ENCODE measurements at places on chromosomes 2 and 18.

GRCh38 chr2:28280619-28281018 is 112.0 kb upstream of the FOSL2 start:
- DNase-seq = no peak

GRCh38 chr2:42830922-42831574 is 38.7 kb upstream of the HAAO start:
- peak; percentile 6 for DNase-seq

GRCh38 chr2:151260573-151261230 is 961 bp downstream of the RBM43 start:
- no peak for DNase-seq

- DNase-seq = no peak
These were observed 58.7 kb downstream of the MAPRE2 start for GRCh38 chr18:35099911-35100310.

DNA sequence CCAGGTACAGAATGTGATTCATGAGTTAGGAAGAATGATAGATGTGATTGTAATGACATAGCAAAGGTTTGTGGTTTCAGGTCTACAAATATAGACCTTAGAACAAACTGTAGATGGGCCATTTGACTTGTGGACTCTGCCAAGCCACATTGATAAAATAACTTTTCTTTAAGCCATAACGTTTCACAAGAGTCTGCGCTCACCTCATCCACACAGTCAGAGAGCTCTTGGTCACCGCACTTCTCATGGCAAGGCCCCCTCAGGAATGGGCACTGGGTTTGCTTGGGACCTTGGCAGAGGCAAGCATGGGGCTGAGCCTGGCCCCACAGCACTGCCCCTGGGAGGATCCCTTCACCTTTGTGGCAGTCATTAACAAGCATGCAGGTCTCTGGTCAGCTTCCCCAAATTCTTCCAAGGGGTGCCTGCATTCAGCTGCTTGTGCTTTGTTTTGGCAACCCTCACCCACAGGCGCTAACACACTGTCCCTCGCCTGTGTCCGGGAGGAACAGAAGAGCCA is 14.0 kb downstream of the ARMC9 start:
- no peak for DNase-seq

DNA sequence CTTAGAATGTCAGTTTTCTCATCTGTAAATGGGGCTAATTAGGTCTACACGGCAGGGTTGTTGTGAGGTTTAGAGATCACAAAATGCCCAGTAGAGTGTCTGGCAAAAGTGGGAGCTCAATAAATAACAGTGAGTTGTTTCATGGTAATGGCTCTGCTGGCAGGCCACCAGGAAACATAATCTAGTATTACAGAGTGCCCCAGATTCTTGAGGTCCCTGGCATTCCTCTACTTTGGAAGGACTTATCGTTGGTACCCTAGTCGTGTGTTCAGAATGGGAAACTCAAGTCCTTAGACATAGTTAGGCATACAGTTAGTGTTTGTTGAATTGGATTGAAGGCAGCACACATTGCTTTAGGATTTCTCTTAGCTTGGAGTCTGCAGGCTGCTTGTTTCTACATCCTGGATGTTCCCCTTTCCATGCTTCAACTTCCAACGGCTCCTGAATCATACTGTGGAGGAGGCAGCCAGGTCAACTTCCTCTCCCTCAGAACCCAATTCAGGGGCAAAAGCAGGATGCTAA is 161.5 kb upstream of the FOSL2 start:
- DNase-seq = no peak

DNA sequence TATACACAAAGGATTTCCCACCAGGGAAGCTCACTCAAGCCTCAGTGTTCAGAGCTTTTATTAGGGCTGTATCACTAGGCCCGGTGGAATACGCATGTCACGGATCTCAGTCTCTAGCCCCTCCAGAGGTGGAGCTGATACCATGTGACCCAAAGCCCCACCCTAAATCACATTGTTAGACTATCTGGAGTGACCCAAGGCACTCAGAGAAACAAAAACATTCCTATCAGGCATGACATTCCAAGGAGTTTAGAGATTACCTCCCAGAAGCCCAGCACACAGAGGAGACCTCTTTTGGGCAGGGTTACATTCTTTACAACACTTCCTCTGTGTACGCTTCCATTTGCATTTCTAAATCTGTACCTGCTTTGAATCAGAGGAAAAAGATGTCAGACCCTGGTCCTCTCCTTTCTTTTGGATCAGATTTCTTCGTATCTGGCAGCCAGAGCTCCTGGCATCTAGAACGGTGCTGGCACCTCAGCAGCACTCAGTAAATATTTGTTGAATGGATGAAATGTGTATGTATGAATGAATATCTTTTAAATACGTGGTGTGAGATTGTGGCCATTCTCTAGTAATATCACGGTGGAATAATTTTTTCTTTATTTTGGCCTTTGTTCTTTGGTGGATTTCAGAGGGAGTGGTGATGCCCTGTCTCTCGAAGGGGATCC is 37.7 kb upstream of the SMAD2 start:
- no peak for DNase-seq

GRCh38 chr18:62505669-62506494 is 16.9 kb upstream of the ZCCHC2 start:
- DNase-seq = peak; percentile 46

DNA sequence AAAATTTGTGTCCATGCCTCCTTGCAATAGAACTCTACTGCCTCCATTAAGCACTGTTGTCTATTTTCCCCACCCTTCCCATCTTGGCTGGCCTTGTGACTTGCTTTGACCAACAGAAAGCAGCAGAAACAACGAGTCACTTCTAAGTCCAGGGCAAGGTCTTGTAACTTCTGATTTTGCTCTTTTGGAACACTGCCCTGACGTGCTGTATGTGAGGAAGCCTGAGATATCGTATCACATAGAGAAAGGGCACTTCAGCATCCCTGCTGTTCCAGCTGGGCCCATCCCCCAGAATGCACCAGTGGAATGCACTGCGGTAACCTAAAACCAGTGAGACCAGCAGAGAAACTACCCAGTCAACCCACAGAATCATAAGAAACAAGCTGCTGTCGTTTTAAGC is 28.1 kb downstream of the NCKAP1 start:
- DNase-seq = no peak

DNA sequence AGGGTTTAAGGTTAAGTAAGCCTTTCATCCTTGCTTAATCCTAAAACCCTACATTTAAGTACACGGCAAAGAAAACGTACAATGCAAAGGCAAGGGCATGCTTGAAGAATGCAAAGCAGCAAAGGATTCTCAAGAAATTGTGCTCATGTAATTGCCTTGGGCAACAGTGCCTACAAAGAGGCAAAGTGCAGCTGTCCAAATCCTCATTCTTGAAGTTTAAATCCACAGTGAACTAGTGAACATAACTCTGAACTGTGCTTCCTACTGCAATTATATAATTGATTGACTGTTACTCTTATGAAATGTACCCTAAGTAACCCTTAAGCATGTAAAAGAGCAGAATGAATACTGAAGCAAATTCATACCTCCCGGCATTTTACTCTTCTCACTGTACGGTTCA is 85.4 kb downstream of the MAP3K20 start:
- no peak for DNase-seq

- no peak for DNase-seq
These were observed 5.0 kb downstream of the CAB39 start for GRCh38 chr2:230717600-230717999.

GRCh38 chr2:4674007-4674406 is 970.6 kb downstream of the DCDC2C start:
- DNase-seq = no peak

DNA sequence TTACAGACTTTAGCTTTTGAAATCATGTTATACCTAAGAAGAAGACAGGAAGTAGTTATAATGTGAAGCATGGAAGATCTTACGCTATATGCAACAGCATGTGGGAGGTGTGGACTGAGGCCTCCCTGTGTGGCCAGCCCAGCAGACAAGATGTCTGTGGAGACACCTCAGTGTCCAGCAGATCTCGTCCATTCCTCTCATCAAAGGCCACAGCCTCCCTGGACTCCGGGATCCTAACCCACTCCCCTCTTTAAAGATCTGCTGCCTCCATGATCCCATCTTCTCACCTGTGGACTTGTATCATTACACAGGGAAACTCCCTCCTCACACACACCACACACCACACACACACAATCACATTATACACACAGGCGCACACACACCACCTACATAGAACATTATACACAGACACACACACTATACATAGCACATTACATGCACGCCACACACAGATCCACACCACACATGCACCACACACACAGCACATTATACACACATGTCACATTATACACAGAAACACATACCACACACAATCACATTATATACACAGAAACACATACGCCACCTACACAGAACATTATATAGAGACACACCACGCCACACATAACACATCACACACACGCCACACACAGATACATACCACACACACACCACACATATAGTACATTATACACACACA is 89.5 kb downstream of the PXDN start:
- no peak for DNase-seq

DNA sequence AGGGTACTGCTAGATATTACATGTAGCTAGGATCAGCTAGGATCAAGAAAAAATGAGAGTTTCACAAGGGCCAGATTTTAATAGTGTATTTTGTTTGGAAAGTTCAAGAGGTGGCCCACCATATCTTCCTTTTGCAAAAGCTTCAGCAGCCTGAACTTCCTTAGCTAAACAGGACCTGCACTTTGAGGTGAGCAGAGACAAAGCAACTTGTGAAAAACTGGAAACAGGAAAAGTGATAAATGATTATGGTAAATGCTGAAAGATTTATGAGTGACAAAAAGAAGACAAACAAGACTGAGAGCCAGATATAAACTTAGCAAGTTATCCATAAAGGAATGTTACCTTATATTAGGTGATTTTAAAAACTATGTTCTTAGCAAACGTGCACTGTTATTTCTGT is 123.6 kb downstream of the ZNF521 start:
- DNase-seq = no peak

DNA sequence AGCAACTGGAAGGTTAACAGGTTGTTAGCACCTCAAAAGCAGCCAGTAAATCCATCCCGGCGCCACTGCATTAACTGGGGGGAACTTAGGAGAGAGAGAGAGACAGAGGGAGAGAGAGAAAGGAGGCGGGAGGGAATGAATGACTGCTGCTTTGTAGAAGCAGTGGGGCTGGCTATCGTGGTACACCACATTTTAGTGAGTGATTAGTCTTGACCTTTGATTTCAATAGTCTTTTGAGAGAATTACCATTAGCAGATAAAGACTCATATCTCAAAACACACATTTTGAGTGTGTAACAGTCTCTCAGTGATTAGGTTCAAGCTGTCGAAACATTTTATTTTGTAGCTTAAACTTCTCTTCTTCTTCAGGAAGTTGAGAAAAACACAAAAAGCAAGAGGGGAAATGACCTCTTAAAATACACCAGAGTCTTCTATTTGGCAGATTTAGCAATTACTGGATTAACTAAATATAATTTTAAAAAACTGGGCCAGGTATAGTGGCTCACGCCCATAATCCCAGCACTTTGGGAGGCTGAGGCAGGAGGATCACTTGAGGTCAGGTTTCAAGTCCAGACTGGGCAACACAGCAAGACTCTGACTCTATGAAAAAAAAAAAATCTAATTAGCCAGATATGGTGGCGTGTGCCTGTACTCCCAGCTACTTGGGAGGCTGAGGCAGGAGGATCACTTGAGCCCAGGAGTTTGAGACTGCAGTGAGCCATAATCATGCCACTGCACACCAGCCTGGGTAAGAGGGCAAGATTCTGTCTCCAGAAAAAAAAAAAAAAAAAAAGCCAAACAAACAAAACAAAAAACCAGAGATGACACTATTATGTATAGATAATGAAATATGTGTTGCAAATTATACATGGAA is 22.0 kb upstream of the PNO1 start:
- DNase-seq = no peak
